ENCODE measurements at places on chromosomes 12 and 14.

- no peak for DNase-seq
Measured at GRCh38 chr12:102760322-102760721, 156.7 kb downstream of the PAH start.

DNA sequence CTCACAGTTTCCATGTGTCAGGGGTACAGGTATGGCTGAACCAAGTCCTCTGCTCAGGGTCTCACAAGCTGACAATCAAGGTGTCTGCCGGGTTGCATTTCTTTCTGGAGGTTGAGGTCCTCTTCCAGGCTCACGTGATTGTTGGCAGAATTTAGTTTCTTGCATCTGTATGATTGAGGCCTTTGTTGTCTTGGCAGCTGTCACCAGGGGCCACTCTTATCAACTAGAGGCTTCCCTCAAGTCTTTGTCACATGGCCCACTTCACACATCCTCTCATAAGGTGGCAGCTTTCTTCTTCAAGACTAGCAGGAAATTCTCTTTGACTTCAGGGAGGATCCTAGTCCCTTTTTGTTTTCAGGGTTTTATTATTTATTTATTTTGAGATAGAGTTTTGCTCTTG lies 46.0 kb upstream of the FOS start:
- no peak for DNase-seq

DNA sequence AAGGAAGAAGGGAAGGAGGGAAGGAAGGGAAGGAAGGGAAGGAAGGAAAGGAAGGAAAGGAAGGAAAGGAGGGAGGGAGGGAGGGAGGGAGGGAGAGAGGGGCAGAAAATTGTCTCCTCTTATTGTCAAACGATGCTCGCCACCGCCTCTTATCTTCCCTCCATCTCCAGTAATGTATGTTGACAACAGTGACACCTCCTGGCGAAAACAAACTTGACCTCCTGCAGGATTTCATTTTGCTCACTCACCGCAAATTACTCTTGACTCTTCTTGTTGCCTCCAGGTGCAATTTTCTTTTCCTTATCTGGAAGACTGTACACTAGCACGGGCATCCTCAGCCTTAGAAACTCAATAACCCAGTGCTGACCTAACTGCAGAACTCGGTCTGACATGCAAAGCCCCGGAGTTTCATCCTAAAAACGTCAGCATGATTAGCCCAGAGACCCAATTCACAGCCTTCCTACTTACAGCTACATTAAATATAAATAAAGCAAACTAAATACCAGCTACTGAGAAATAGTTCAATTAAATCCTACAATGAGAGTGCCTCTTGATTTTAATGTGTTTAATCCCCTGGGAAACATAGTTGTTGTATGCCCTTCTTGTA lies 512.4 kb upstream of the TMPO start:
- DNase-seq, result peak; percentile 10

DNA sequence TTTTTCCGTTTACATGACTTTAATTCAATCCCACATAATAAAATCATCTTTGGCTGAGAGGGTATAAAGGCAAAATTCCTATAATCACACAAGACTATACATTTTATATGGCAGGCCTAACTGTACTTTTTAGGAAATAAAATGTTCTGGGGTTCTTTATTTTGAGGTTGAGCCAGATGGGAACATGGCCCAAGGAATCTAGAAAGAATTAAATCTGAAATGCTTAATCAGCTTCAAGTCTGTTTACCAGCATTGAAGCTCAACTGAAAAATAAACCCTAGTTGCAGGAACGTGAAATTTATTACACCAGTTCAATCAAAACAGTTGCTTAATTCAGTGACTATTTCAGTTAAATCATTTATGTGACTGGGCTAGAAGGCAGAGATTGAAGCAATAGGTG lies 191.0 kb upstream of the BTG1 start:
- no peak for DNase-seq

DNA sequence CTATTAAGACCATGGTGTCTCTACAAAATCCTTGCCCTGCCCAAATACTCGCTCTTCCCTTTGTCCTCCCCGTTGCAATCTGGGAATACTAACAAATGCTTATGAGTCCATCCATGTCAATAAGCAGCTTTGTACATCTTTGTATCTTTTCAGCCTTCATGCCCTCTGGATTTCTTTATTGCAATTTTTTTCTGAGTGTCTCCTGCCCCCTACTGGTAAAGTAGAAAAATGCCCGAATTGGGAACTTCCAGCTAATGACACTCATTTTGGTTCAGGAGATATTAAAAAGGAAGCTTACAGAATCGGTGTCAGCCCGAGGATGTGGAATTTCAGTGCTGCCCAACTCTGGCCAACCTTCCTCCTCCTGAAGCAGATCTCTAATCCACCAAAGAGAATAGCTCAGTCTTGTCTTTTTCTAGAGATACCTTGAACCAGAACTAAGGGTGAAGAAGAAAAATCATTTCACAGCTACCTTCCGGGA lies 46.0 kb downstream of the SH2B3 start:
- no peak for DNase-seq

- DNase-seq, result no peak
Measured at GRCh38 chr14:34536951-34537676, 2.4 kb downstream of the EAPP start.

DNA sequence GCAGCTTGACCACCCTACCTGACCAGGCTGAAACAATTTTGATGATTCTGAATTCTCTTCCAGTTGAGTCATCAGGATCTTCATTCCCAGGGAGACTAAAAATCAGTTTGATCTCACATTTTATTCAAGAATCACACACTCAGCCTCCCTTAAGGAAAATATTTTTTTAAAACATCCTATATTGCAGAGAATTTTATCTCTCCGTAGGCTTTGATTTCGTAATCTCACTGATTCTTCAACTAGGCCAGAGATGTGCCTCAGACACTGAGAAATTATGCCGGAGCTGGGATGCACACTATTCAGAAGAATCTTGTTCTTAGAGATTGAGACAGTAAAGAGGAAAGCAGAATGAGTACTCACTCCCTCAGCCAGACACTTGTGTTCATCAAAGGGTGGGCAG lies 7.0 kb upstream of the ANO2 start:
- DNase-seq, result no peak

DNA sequence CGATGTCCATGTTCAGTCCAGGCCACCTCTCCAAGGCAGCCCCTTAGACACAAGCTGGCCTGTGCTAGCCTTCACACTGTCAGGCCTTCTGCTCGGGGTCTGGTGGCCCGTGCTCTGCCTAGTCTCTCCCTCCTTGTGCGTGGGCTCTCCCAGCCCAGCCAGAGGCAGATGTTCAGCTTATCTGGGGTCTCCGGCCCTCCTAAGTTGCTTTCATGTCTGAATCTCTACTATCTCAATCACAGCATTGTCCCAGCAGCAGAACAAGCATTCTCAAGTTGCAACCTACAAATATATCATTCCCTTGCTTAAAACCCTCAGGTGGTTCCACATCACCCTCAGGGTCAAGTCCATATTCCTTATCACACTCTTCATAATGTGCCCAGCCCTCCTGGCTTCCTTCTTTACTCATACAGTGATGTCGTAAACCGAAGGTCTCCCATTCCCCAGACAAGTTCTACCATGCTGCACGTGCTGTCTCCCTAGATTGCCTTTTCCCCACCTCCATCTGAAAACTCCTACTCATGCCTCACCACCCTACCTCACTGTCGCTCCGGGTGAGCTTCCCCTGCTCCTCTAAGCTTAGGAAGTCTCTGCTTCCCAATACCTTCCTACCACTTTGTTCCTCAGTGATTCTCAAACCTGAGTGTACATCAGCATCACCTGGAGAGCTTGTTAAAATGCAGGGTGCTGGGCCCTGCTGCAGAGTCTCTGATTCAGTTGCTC lies 1.5 kb downstream of the KRT73 start:
- no peak for DNase-seq

DNA sequence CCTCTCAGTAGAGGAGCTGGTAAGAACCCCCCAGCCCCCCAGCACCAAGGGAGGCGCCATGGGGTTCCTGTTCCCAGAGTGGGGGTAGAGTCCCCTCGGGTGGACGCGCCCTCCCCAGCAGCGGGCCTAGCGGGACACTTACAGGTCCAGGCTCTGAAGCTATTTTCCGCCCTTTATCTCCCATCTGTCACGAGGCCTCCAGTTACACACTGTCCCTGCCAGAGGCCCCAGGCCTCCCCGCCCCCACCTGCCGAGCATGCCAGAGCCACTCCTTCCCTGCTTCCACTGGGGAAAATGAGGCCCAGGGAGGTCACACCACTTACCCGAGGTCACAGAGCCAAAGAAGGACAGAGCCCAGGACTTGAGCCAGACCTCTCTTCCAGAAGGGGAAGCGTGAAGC lies 3.1 kb downstream of the C14orf180 start:
- no peak for DNase-seq

- DNase-seq, result no peak
Measured at GRCh38 chr14:85576218-85576617, 46.3 kb downstream of the FLRT2 start.

DNA sequence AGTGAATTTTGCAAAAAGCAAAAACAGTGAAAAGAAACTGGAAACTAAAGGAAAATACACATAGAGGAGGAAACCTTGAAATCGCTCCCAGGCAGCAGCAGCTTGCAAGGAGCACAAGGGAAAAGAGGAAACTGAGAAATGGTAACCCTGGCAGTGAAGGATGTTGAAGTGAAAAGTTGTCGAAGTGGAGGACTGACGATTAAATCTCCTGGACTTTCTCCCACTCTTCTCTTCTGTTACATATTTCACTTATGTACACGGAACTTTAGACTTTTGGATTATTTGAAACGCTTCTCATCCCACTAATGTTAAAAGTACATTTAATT lies 388.8 kb upstream of the USP15 start:
- DNase-seq, result no peak

- peak; percentile 100 for DNase-seq
Measured at GRCh38 chr12:108514973-108515814, at the start of gene FICD. FICD (plus strand) TSS chr12:108515277; CDS start chr12:108516973, 1,696 bp downstream.

DNA sequence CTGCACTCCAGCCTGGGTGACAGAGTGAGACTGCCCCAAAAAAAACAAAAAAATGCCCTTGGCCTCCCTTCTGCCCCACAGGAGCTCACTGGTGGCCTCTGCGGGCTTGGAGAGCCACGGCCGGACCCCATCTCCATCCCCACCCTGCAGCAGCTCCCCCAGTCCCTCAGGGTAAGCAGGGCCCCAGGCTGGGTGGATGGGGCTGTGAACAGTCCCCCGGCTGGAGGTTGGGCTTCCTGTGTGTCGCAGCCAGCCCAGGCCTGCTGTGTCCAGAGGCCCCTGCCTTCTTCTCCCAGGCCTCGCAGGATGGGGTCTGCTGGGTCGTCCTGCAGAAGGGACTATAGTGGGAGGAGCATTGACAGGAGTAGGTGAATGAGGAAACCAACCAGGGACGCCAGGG lies 15.4 kb upstream of the PUS1 start:
- DNase-seq, result no peak

- no peak for DNase-seq
Measured at GRCh38 chr14:101252443-101253214, 308.7 kb upstream of the DIO3 start.

GRCh38 chr14:54908190-54908589 lies 5.6 kb upstream of the GCH1 start:
- DNase-seq, result no peak

GRCh38 chr12:106757623-106758348 lies 16.7 kb upstream of the RIC8B start:
- DNase-seq, result no peak

DNA sequence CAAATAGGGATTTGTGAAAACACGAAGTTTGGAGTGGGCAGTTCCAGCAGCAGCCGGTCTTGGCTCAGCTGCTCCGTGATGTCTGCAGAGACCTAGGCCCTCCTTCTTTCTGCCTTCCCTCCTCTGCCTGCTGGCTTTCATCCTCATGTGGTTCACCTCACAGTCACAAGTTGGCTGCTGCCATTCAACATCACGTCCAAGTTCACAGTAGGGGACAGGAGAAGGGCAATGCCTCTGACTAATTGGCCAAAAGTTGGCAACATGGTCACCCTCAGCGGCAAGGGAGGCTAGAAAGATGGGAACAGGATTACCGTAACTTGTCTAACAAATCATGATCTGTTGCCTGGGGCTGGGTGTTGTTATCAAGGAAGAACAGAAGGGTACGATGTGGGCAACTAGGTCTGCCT lies 7.8 kb upstream of the CACNA2D4 start:
- DNase-seq, result no peak

DNA sequence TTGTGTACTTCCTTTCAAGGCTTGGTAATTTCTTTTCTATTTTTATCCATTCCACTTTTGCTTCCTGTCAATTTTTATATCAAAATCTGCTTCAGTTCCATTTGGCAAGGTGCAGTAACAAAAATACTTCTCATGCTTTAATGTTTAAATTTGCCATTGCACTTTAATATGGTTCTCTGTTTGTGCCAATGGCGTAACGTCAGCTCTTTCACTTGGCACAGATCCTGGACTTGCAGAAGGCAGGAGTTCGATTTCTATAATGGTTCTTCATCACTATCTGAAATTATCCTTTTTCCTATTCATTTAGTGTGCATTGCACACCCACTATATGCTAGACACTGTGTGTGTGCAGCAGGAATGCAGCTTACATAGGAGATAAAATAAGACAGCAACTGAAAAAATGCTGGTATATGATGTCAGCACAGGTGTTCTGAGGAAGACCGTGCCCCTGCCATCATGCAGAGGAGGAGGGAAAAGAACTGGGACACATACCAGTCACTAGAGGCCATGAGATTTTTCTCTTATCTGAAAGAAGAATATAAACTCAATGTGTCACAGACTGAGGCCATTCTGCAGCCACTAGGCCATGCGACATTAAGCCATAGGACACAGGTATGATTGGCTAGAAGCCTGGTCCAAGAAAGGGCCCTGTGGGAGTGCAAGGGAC lies 298.2 kb downstream of the RPAP3 start:
- DNase-seq, result no peak

DNA sequence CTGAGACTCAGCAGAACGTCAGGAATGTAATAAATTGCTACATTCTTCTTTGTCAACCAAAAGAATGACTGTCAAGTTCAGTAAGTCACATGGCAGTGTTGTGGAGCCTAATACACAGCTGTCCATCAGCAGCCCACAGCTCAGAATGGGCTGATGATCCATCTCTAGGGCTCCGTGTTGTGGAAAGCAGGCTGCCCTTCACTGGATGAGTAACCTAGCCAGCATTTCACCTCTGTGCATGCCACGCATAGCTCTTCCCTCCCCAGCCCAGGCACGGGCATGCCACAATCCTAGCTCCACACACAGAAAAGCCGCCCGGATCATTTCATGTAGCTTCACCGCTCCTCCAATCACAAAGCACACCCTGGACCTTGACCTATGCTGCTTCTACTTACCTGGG lies 878.0 kb upstream of the TMEM132C start:
- no peak for DNase-seq
